ENCODE measurements at places on chromosomes 12 and 14.

DNA sequence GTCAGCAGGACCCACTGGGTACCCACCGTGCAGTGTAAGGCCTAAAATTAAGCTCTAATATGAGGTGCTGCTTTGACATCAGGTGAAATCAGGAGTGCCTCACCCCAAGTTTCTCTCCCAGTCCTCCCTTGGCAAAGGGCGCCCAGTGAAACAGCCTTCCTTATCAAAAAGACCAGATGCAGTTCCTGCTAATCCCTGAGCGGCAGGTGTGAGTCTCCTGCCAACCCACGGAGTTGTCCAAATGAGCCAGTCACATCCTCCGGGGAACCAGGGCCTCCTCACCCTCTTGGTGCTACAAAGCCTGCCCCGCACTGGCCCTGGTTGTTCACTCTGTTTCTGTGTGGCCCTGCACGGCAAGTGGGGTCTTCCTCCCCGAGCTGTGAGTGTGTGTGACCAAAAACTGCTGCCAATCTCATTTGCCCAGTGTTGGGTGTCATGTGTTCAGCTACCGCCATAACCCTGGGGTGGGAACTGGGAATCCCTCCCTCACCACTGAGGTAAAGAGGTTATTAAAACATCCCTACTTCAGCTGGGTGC is 20.2 kb upstream of the P2RX4 start:
- DNase-seq = no peak

GRCh38 chr14:97697772-97698171 is 900.6 kb downstream of the VRK1 start:
- no peak for DNase-seq

DNA sequence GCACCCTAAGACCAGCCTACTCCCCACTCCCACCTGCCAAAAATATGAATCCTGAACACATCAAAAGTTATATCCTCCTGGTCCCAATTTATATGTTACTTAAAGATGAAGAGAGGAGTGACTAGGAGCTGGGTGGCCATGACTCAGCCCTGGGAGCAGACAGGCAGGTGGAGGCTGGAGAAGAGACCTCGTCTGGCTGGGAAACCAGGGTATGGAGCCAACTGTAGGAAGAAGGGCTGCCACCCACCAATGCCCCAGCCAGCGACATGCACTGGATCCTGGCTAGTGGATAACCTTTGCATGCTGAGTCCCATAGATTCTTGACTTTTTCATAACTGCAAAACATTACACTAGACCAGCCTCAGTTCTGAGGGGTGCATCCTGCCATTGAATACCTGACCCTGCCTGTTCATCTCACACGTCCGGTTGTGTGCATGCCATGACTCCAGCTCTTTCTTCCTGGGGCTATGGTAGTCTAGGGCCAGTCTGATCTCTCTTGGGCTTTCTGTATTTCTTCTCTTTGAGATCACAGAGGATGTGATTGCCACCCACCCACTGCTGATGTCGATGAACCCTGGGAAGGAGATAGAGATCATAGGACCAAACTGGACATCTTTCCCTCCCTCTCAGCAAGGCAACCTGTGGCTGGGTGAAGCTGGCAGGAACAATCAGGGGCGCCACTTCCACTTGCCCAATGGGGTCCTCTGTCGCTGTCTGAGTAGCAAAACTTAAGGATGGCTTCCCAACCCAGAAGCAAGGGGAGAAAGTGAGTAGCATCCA is 69.6 kb upstream of the DDX11 start:
- DNase-seq = no peak

DNA sequence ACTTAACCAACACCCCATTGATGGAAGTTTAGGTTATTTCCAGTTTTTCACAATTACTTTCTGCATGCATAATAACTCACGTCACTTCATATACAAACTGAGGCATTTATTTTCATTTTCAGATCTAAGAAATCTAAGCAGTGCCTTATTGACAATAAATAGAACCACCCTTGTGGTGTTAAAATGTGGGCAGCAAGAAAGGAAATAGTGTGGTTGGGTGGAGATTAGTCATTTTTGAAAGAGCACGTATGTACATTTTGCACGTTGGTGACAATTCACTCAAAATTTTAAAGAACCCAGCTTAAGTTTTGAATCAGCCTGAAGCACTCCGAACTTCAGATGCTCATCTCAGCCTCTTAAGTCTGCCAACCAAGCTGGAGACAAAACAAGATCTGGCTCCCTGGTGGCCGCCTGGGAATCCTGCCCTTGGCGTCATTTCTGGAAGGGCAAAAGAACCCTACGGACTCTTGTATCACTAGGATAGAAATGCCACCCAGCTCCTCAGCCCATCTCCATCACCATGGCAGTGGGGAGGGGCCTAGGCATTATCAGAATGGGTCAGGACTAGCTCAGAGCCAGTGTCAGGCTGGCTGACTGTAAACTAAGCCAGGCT is 89.5 kb upstream of the BCL2L14 start:
- peak; percentile 54 for DNase-seq

- no peak for DNase-seq
Measured at GRCh38 chr12:132170637-132171292, 26.5 kb downstream of the NOC4L start.

Data from activated T-cell treated with anti-CD3 and anti-CD28 coated beads, Interleukin-2, amount 50 U/mL, for 1 hour (primary cell).